Neural progenitor cell (in vitro differentiated cells): ENCODE measurements at places on chromosomes 1 and 21. TPM values are rescaled to one million over a fixed set of nuclear protein-coding genes. Genes with fewer than 3 reads are reported as not detected.
A peak's percentile ranks its signal among the peaks of the same experiment; 100 is the strongest.

The GJA9 gene
- total RNA-seq: not detected in 2 replicates

The A3GALT2 gene
- not detected in 2 replicates for total RNA-seq

The CFAP107 gene
- not detected in 2 replicates for total RNA-seq

- H3K27me3 ChIP-seq: no peaks in the 10 kb centered on the region
- no peak overlapping the region for H3K27ac ChIP-seq
- H3K36me3 ChIP-seq: peaks cover 19% of the 10 kb centered on the region
- no peak for DNase-seq
Observed at GRCh38 chr1:220013497-220013896, 32.8 kb downstream of the EPRS1 start.

- no peak overlapping the region for H3K27ac ChIP-seq
- no peaks in the 10 kb centered on the region for H3K36me3 ChIP-seq
- H3K4me1 ChIP-seq: no peaks in the 10 kb centered on the region
- no peaks in the 10 kb centered on the region for H3K27me3 ChIP-seq
Observed at GRCh38 chr21:38129711-38130110, 127.1 kb upstream of the KCNJ15 start.

The FAM167B gene
- total RNA-seq: 0.17 and 5.3 TPM in 2 replicates

The KIF26B gene
- total RNA-seq: 0.47 and 1.2 TPM in 2 replicates

DNA sequence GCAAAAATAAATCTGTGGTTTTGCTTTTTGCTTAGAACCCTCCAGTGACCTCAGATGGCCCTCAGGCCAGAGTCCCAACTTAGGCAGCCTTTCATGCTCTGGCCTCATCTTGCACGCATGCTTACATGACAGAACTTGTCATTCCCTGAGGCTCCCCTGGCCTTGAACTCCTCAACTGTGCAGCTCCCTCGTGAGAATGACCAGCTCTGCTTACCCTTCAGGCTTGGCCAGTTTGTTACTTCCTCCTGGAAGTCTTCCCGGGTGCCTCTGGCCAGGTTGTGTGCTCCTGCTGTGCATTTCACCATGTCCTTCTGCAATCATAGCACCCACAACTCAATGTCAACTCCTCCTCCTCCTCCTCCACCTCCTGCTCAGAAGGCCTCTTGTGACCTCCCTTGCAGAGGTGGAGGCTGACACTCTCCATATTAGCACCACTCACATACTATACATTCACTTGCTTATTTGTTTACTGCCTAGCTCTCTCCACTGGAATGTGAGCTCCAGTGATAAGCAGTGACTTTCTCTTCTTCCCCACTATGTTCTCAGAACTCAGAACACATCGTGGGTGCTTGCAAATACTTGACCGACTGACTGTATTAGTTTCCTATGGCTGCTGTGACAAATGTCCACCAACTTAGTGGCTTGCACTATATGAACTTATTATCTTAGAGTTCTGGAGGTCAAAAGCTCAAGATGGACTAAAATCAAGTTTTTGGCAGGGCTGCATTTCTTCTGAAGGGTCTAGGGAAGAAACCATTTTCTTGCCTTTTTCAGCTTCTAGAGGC, 41.9 kb downstream of the RCSD1 start:
- no peak overlapping the region for H3K27ac ChIP-seq
- no peak overlapping the region for H3K4me3 ChIP-seq
- H3K36me3 ChIP-seq: no peaks in the 10 kb centered on the region
- H3K27me3 ChIP-seq: no peaks in the 10 kb centered on the region
- no peaks in the 10 kb centered on the region for H3K4me1 ChIP-seq
- no peak for DNase-seq

GRCh38 chr21:44850208-44850800, 23.2 kb downstream of the PTTG1IP start:
- H3K36me3 ChIP-seq: no peaks in the 10 kb centered on the region
- no peak overlapping the region for H3K4me3 ChIP-seq
- no peak for DNase-seq
- H3K4me1 ChIP-seq: peaks cover 6% of the 10 kb centered on the region
- no peak overlapping the region for H3K27ac ChIP-seq
- no peaks in the 10 kb centered on the region for H3K27me3 ChIP-seq

DNA sequence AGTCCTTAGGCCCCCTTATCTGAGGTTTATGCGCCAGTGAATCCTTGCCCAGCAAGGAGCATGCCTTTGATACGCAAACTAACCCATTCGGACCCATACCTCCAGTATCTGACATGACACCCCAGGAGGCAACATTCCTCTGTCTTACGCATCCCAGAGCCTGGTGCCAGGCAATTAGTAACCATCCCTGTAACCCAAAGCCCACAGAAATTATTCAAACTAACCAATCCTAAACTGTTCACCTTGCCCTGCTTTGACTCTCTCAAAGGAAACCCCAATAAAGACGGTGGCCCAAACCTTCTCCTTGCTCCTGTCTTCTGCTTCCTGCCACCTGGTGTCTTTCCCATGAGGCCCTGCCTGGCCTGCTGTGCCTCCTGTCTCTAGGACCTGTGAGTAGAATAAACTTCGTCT, 36.4 kb downstream of the ZNF496 start:
- peaks cover 29% of the 10 kb centered on the region for H3K4me1 ChIP-seq
- peak; percentile 41 for DNase-seq
- H3K36me3 ChIP-seq: no peaks in the 10 kb centered on the region
- H3K27ac ChIP-seq: no peak overlapping the region

GRCh38 chr1:156513185-156513584, 12.6 kb upstream of the MEF2D start:
- H3K4me3 ChIP-seq: no peak overlapping the region
- H3K4me1 ChIP-seq: no peaks in the 10 kb centered on the region
- H3K27ac ChIP-seq: no peak overlapping the region
- H3K36me3 ChIP-seq: no peaks in the 10 kb centered on the region
- no peak for DNase-seq
- no peaks in the 10 kb centered on the region for H3K27me3 ChIP-seq

DNA sequence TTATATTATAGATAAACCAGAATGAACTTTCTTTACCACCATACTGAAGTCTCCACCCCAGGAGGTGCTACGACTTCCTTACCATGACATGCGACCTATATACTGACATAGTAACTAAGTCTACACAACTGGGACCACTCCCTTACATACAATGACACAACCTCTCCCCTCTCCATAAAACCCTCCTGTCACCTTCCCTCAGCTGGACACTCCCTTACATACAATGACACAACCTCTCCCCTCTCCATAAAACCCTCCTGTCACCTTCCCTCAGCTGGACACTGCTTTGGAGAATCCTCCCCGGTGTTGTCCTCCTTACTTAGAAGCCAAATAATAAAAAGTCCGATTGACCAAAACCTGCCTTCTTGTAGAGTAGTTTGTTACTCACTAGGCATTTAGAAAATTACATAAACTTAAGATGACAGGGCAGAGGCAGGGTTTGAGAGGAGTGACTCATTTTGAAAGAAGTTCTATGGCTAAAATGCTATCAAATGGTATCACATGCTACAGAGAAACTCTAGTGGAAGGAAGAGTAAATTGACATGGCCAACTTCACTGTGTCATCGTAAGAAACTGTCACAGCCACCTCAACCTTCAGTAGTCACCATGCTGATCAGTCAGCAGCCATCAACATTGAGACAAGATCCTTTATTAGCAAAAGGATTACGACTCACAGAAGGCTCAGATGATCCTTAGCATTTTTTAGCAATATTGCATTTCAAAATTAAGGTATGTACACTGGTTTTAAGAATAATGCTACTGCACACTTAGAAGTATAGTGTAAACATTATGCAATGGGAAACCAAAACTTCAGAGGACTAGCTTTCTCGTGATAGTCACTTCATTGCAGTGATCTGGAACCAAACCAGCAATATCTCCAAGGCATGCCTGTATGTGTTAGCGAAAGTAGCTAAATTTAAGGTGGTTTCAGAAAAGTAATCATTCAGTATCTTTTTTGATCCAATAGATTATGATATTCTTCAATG, 56.4 kb downstream of the AHCTF1 start:
- H3K4me3 ChIP-seq: no peak overlapping the region
- H3K36me3 ChIP-seq: peaks cover 3% of the 10 kb centered on the region
- no peak for DNase-seq

The RNU1-4 gene
- under 0.01 TPM in 2 replicates for total RNA-seq

DNA sequence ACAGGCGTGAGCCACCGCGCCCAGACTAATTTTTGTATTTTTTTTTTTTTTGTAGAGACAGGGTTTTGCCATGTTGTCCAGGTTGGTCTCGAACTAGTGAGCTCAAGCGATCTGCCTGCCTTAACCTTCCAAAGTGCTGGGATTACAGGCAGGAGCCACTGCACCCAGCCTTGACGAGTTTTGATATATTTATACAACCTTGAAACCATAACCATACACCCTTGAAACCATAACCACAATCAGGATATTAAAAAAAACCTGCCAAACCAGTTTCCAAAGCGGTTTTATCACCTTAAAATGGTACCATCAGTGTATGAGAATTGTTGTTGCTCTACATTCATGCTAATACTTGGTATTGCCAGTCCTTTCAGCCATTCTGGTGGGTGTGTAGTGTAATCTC, 3.7 kb upstream of the PHACTR4 start:
- no peaks in the 10 kb centered on the region for H3K27me3 ChIP-seq
- H3K4me1 ChIP-seq: peaks cover 7% of the 10 kb centered on the region
- no peak overlapping the region for H3K4me3 ChIP-seq
- no peaks in the 10 kb centered on the region for H3K36me3 ChIP-seq
- DNase-seq: no peak

The FCGR1A gene
- total RNA-seq: not detected in 2 replicates

DNA sequence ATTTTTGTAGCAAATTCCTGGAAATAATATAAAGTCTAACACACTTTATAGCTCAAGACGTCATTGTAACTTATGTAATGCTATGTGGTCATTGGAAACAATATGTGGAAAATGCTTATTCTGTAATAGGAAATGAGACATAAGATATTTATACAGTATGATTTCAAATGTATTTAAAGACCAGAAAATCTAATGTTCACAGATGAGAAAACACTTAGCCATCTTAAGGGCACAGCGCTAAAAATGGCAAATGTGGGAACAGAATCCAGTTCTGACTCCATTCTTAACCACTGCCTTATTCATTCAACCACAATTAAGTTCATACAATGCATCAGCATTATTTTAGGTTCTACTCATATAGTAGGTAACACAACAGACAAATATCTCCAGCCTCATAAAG, 12.5 kb downstream of the CSDE1 start:
- H3K4me3 ChIP-seq: no peak overlapping the region
- no peak overlapping the region for H3K27ac ChIP-seq
- peaks cover 25% of the 10 kb centered on the region for H3K36me3 ChIP-seq
- no peaks in the 10 kb centered on the region for H3K27me3 ChIP-seq
- no peak for DNase-seq

The CALML6 gene
- 0.53 TPM in 1 of 2 replicates, not detected in the other for total RNA-seq

DNA sequence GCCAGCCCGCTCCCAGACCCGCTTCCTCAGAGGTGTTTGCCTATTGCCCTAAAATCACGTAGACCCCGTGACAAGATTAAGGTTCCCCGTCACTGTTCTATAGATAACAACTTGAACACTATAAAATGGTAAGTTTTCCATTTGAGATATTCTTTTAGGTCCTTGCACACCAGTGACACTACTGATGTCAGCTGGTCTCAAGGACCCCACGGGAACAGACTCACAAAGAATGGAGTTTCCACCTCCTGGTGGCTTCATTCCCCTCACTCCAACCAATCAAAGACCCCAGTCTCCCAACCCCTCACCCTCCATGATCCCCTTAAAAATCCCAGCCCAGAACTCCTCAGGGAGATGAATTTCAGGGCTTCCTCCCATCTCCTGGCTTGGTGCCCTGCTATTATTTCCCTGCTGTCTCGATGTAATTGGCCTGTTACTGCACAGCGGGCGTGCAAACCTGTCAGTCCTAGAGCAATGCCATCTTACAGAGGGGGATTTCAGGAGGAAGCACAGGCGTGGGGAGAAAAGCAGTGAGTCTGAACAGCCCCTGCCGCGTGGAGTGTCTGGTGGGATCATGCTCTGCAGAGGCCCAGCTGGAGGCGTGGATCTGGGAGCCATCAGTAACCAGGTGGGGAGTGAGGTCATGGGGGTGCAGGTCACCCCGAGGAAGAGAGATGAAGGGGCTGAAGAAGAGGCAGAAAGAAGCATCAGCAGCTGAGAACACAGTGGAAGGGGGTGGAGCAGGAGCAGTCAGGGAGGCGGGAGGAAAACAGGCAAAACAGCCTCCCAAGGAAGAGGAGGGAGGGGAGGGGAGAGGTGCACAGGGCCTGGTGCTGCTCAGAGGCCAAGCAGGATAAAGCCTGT, 35.1 kb upstream of the LBR start:
- peaks cover 45% of the 10 kb centered on the region for H3K4me1 ChIP-seq
- no peaks in the 10 kb centered on the region for H3K27me3 ChIP-seq
- H3K36me3 ChIP-seq: no peaks in the 10 kb centered on the region
- DNase-seq: peak; percentile 41

GRCh38 chr1:152654110-152654509, 9.1 kb upstream of the LCE2D start:
- no peaks in the 10 kb centered on the region for H3K4me1 ChIP-seq
- no peaks in the 10 kb centered on the region for H3K27me3 ChIP-seq
- H3K4me3 ChIP-seq: no peak overlapping the region
